ENCODE measurements at places on chromosomes 2 and 18.

GRCh38 chr2:137937778-137938177 lies 26.5 kb upstream of the HNMT start:
- no peak for DNase-seq

DNA sequence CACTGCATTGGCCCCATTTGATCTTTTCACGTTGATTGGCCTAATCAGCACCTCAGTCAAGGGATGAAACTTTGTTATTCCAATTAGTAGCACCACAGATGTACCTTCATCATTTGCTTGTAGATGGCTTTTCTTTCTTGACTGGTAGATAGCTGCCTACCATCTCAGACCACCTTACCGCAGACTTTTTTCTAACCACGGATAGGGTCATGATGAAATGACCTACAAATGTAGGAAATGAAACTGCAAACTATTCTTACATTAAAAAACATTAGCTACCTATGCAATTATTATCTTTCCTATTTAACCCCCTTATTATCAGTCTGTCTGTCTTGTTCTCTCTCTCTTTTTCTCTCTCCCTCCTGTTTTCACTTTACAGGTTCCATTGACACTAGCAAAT lies 22.4 kb upstream of the SLC25A52 start:
- no peak for DNase-seq

DNA sequence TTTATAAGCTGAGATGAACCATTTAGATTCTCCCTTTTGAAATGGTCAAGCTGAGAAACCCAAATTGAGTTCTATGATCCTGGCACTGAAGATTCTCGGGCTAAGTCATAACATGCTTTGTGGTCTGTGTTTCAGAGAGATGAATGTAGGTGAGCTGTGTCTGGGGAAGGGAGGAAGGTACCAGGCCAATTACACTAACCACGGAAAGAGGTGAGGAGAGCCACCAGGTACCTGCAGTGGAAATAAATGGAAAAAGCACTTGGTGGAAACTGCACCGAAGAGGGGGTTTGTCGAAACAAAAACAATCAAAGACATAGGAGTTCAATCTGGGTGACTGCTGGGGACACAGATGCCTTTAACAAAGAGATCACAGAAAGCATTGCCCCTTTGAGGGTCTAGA lies 963 bp upstream of the MRPL44 start:
- DNase-seq = no peak

DNA sequence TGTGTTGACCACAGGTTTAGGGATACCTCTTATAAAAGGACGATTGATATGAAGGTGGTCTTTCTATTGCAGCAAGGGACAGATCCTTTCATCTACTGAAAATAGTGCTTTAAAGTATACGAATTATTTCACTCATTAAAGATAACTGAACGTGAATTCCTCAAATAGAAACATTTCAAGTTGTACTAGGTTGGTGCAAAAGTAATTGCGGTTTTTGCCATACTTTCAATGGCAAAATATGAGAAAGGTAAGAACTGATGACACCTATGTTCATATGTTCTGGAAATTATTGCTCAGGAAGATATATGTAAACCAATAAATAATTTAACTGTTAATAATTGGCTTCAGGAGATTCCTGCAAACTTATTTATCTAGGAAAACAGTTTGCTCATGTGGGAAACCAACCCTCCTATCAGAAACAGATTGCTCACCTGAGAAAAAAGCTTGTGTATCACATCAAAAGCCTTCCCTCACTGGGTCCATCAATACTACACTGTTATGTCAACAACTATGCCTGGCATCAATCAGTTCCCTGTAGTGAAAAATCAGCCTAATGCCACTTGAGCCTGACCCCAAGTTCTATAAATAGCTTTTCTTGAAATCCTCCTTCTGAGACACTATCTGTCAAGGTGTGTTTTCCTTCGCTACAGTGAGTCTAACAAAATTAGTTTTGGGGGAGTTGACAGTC lies 81.5 kb upstream of the ACSL3 start:
- DNase-seq = no peak

GRCh38 chr2:8304821-8305766 lies 376.8 kb upstream of the ID2 start:
- no peak for DNase-seq

DNA sequence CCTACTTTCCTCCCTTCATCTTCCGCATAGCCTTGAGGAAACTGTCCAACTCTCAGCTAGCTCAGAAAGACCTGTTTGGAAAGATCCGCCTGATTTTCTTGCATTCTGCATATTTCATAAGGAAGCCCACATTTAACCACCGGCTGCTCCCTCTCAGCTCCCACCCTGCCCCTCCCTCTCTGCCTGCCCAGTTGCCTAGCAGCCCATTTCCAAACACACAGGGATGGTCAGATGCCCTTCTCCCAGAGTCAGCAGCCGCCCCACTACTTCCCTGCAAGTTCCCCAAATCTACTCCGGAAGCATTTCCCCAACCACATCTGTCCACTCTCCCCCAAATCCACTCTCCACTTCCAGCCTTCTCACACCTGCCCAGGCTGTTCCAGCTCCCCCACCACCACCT lies 96.0 kb downstream of the TNS1 start:
- no peak for DNase-seq

GRCh38 chr2:72630767-72631166 lies 195.1 kb downstream of the EXOC6B start:
- no peak for DNase-seq

DNA sequence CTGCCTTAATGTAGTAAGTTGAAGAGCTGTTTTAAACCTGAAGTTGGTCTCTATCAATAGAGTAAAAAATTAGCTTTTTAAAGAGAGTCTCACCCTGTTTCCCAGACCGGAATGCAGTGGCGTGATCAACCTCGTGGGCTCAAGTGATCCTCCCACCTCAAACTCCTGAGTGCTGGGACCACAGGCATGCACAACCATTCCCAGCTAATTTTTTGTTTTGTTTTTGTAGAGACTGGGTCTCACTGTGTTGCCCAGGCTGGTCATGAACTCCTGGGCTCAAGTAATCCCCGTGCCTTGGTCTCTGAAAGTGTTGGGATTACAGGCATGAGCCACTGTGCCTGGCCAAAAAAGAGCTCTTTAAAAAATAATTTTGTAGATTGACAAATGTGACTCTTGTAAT lies 40.3 kb downstream of the CRIM1 start:
- no peak for DNase-seq

DNA sequence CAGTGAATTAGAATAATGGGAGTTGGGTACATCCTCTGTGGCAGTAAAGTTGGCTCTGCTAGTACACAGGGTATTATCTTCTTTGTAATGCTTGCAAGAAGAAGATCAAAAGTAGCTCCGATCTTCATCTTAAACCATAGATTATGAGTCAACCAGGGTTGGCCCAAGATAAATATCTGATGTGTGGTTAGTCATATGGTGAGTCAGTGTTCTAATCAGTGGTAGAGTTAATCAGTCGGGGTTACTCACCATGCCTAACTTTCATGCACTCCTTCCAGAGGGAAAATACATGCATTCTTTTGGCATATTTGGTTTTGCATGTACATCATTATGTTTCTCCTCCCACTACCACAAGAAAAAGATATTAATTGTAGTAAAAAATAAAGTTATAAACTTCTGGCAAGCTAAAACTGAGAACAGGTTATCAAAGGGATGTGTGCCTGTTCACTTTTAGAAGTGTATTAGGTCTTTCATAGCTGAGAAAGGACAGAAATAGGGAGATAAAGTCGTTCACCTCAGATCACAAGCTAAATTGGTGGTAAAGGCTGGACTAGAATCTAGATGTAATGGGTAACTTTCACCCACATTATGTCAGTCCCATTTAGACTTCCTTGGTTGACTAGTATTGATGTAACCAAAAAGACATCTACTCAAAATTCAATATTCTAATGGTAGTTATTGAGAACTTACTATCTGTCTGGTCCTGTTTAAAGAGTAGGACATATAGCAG lies 684.4 kb downstream of the IRS1 start:
- DNase-seq = no peak

- DNase-seq = no peak
Observed at GRCh38 chr18:6210349-6211173, 204.2 kb downstream of the L3MBTL4 start.

GRCh38 chr2:132943829-132944228 lies 273.8 kb upstream of the LYPD1 start:
- DNase-seq = no peak

- DNase-seq = peak; percentile 68
Observed at GRCh38 chr2:71452565-71452964, 796 bp upstream of the DYSF start.

GRCh38 chr2:238845583-238846377 lies 2.1 kb upstream of the TWIST2 start:
- DNase-seq = no peak

Measured in iPS-NIHi11 (cell line).